ENCODE measurements at places on chromosomes 1 and 21.

GRCh38 chr1:7831458-7831857 is 21.4 kb downstream of the UTS2 start:
- no peak for DNase-seq

DNA sequence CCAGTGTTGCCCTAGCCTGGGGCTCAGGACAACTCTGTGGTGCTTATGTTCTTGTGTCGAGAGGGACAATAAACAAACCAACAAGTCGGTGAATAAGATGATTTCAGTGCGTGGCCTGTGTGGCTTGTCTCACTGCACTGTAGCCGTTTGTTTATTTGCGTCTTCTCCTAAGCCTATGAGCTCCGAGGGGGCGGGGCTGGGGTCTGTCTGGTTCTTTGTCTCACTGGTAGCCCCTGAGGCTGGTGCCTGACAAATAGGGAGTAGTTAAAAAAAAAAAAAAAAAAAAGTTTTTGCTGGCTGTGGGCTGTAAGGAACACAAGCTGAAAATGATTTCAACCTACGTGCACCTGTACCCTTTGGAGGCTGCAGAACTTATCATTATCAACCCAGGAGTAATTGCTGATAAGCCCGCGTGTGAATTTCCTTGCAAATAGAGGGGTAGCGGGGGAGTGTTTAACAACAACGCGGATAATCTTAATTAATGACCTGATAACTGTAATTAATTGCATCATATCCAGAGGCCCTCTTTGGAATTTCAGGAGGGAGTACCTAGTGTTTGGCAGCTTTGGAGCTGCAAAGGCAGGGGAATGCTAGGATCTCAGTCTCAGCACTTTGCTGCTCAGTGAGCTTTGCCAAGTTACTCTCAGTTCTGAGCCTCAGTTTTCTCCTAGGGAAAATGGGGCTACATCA is 925 bp upstream of the ARHGEF10L start:
- DNase-seq, result no peak

DNA sequence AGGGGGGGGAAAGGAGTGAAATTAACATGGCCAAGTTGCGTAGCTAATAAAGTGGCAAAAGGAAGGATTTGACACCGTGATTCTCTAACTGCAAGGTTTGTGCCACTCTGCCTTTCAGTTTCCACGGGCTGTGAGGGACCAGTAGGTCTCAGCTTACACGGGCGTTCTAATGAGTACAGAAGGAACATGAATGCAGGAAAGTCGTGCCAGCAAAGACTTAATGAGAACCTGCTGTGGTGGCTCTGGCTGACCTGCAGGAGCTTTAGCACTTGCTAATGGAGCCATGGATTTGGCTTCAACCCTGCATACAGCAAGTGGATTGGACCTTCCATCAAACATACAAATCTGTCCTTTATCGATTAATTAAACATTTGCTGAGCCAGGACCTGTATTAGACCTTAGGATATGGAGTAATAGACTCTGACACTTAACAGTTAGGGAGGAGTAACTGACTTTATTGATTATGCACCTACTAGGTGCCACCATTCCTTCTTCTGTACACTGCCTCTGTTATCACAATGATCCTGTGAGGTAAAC is 15.1 kb upstream of the PITHD1 start:
- DNase-seq, result no peak

- no peak for DNase-seq
These were observed 229.5 kb downstream of the TRABD2B start for GRCh38 chr1:47767741-47768100.

GRCh38 chr1:45258059-45258650 is 51.8 kb upstream of the ZSWIM5 start:
- DNase-seq, result no peak

DNA sequence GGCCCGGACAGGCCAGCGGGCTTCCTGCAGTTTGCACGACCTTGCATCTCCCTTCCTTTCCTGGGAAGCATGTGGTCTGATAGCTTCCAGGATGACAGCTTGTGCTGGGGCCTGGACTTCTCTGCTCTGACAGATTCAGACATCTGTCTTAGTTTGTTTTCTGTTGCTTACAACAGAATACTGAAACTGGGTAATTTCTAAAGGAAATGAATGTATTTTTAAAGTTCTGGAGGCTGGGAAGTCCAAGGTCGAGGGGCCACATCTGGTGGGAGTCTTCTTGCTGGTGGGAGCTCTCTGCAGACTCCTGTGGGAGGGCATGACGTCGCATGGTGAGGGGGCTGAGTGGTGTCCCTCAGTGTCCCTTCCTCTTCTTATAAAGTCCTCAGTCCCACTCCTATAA is 35.3 kb upstream of the TENT5B start:
- DNase-seq, result no peak

GRCh38 chr21:46113497-46114176 is 15.7 kb downstream of the COL6A2 start:
- no peak for DNase-seq
